Metanephros (tissue), 2 donors: ENCODE measurements at places on chromosomes 2 and 18. TPM values are rescaled to one million over a fixed set of nuclear protein-coding genes. Genes with fewer than 3 reads are reported as not detected.

Gene SIX3
- total RNA-seq, result not detected

Gene CERKL
- total RNA-seq, result 4.5 TPM

Gene ODC1
- 270 TPM for total RNA-seq

Gene GAREM2
- 3.7 TPM for total RNA-seq

Gene CD8A
- total RNA-seq, result 0.47 TPM

Gene FIGN
- 6.1 TPM for total RNA-seq
